ENCODE measurements at places on chromosomes 12 and 14.

DNA sequence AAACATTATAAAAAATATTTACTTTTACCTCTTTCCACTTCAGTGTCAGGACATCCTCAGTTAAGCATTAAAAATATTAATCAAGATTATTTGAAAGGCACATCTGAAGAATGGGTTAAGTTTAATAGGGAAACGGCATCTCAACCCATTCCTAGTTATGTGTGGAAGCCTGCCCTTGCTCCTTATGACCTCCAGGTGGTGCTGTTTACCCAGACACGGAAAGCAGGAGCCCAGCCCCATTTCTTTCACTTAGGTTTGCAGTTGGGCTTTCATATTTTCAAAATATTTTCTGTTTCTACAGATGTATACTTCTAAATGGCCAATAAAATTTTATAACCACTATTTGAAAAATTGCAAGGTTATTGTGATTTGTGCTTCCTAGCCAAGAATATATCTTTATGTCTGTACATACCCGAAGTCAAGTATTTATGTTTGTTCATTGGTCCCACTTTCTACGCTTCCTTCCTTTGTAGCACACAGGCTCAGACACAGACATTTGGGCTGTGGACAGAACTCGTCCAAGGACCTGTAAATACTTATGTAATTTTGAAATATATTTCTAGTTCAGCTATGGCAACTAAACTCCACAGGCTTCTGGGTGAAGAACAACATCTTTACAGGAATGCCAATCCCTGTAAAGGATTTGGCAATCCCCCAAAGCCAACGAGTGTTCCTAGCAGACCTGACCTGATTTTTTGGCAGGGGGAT is 247.1 kb downstream of the AKAP6 start:
- peak; percentile 55 for DNase-seq

GRCh38 chr14:90891326-90891725 is 75.1 kb upstream of the TTC7B start:
- no peak for DNase-seq

- DNase-seq = peak; percentile 38
Observed at GRCh38 chr14:80055667-80056496, 155.4 kb downstream of the DIO2 start.

DNA sequence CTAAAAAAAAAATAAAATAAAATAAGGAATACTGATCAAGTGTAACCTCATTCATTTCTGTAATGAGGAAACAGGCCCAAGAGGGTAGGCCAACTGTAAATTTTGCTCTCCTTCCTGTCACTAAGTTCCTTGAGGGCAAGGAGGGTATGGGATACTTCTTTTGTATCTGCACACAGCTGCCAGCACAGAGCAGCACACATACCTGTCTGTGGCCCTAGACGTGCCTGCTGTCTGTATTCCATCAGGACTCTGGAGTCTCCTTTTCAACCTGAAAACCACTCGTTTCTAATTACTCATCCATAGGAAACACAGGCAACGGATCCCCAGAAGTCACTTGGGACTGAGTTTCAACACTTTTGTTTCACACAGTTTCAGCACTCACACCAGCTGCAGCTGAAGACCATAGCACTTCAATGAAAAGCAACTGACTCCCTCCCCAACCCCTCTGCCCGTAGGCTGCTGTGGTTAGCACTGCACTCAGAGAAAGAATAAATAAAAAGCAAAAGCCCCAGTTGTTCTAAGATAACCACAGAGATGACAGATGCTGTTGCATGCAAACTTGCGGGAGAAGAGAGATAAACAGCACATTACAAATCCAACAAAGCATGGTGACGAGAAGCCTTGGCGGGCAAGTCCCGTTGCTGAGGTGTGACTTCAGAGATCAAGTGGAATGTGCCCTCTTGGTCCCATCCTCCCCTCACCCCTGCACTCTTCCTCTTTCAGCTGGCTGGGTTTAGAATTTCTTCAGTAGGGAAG is 24.9 kb downstream of the CRACR2A start:
- DNase-seq = peak; percentile 96

DNA sequence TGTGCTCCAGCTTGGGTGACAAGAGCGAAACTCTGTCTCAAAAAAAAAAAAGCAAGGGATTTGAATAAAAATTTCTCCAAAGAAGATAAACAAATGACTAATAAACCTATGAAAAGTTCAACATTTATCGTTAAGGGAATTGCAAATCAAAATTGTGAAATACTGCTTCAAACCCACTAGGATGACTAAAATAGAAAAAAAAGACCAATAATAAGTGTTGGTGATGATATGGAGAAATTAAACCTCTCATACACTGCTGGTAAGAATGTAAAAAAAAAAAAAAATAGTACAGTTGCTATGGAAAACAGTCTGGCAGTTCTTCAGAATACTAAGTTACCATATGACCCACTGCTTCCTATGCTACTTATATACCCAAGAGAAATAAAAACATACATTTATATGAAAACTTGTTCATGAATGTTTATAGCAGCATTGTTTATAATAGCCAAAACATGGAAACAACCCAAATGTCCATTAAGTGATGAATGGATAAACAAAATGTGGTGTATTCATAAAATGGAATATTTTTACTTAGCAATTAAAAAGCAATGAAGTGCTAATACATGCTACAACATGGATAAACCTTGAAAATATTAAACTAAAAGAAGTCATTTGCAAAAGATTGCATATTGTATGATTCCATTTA is 39.4 kb upstream of the TMPRSS12 start:
- no peak for DNase-seq

DNA sequence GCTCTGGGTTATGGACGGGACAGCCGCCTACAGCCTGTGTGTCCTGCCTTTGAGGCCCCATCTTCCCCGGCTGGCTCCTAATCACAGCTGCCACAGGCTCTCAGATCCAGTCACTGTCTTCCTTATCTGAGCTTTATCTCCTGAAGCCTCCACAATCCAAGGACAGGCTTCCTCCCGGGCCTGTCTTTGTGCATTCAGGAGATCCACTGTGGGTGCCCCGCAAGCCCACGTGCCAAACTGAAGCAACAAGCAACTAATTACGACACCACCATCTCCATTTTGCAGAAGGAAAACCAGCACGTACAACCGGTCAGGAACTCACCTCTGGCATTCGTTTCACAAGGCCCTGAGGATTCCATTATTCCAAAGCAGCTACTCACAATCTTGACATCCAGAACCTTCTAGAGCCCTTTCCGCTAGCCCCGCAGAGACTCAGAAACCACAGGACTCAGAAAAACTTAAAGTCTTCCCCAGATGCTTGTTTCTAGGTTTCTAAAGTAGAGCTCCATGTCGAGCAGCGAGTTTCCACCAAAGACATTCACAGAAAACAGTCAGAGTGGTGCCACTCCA is 14.0 kb downstream of the SYNE3 start:
- no peak for DNase-seq

- DNase-seq = no peak
Observed at GRCh38 chr14:105150026-105150367, 18.6 kb downstream of the JAG2 start.

DNA sequence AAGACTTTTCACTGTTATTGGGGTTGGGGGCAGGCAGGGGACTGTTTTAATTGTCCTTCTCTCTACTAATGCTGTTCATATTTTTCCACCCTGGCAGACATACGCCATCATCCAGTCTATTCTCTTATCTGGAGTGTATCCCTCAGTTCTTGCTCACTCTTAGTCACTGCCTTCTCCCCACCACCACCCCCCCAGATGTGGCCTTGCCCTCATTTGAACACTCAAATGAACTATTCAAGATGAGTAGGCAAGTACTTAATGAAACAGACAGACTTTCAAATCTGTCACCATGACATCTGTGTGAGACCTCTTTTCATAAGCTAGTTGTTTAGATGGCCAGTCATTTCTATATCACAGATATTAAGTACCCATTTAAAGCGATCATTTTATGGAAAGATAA is 10.1 kb downstream of the NUDT4 start:
- DNase-seq = no peak

GRCh38 chr12:49866859-49867569 is 24.1 kb upstream of the BCDIN3D start:
- DNase-seq = peak; percentile 79

DNA sequence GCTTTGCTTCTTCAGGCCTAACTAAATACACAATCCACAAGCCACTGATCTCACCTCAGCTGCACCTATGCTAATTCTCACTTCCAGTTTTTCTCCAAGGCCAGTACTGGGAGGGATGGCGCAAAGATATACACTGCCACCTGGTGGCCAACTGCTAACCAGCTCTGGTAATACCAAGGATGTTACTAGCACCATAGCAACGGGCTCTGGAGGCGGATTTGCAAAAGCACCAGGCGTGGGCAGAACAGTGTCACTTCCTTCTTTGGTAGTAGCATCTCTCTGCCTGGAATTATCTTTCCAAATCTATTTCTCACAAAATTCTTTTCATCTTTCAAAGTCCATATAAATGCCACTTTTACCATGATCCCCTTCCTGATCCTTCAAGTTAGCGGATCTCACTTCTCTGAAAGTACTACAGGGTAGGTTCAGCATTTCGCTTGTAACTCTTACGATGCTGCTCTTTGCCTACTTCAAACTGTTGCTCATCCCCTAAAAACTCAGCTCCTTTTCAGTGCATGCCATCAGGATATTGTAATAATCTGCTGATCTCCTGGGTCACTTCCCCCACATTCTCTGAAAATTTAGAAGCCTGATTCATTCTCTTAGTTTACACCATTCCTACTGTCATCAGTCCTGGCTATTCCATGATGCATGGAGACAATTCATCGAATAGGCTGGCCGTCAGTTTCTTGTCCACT is 37.1 kb upstream of the FOXJ2 start:
- DNase-seq = peak; percentile 89

Measured in NB4 (cell line).